ENCODE measurements at places on chromosomes 2 and 18.

DNA sequence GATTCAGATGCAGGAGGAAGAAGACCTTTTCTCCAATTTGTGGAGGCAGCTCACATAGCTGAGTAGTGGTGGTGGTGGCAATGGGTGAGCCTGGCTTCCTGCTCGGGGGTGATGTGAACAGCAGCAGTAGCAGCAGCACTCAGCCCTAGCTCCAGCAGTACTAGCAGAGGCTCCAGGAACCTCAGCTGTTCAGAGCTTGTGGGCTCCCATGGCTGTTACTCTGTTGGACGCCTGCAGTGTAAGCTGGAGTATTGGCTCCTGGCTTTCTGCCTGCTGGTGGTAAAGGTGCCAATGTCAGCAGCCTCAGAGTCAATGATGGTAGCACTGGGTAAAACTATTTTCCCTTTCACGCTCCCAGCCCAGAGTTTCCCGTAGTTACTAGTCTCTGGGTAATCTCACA is 3.1 kb upstream of the SEH1L start:
- no peak for DNase-seq

- DNase-seq: no peak
Observed at GRCh38 chr2:127149384-127149783, 42.4 kb upstream of the BIN1 start.

- no peak for DNase-seq
Observed at GRCh38 chr2:189442468-189442867, 1.2 kb downstream of the WDR75 start.

GRCh38 chr2:190210471-190210870 is 109.2 kb downstream of the HIBCH start:
- no peak for DNase-seq

- no peak for DNase-seq
Observed at GRCh38 chr2:210676067-210676466, 119.7 kb downstream of the CPS1 start.

DNA sequence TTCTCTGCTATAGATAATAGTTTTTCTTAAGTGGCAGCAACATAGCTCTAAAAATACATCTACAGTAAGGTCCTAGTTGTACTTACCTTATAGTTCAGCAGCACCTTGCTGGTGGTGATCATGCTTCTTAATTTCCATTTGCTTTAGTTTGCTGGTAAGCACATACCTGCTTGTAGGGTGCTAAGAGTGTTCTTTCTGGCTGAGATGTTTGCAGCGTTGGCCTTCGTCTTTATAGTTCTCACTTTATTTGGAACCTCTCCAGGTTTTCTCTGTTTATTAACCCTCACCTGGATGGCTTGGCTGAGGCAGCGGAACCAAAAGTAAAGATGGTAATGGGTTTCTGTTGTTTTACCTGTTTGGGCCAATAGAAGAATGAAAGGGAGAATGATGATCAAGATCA is 123.6 kb upstream of the EFEMP1 start:
- DNase-seq: no peak

DNA sequence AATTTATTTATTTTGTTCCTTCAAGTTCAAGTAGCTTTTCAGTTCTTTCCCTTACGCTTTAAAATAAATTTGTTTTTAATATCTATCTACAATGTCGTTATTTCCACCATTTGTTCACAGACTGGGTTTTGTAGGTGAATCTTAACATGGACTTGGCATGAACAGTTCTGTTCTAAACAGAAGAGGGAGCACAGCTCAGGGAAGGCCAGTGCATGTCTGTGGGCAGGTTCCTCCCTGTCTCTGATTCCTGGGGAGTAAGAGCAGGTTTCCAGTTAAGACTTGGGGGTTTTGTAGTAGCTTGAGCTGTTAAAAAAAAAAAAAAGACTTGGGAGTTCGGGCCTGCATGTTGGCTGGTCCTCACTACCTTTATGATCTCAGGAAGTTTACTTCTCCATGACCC is 11.1 kb downstream of the TTL start:
- no peak for DNase-seq

- DNase-seq: no peak
Observed at GRCh38 chr2:127525691-127526131, 578 bp downstream of the IWS1 start.

GRCh38 chr2:232890536-232890895 is 20.5 kb downstream of the SNORC start:
- no peak for DNase-seq

DNA sequence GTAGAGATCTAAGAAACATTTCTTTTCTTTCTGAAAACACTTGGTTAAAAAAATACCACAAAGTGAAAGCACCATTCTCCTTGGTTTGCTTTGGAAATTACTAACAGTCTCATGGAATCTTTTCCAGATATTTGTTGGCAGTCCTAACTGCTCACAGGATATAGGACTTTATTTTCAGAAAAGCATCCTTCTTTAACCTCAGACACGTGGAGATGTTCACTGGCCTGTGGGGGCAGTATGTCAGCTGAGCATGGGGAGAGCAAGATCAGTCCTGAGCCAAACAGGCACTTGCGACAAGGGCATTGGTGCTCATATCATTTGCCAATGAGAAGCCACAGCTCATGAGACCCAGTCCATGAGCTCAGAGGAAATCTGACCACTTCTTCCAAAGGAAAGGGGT is 371.9 kb downstream of the NBAS start:
- DNase-seq: no peak

DNA sequence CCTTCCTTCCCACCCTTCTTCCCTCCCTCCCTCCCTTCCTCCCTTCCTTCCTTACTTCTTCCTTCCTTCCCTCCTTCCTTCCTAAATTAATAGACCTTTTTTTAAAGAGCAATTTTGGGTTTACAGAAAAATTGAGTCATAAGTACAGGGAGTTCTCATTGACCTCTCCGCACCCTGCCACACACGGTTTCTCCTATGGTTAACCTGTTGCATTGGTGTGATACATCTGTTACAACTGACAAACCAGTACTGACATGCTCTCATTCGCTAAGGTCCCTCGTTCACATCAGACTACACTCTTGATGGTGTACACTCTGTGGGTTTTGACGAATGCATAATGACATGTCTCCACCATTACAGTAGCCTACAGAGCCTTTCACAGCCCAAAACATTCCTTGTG is 11.6 kb upstream of the SDC1 start:
- no peak for DNase-seq

DNA sequence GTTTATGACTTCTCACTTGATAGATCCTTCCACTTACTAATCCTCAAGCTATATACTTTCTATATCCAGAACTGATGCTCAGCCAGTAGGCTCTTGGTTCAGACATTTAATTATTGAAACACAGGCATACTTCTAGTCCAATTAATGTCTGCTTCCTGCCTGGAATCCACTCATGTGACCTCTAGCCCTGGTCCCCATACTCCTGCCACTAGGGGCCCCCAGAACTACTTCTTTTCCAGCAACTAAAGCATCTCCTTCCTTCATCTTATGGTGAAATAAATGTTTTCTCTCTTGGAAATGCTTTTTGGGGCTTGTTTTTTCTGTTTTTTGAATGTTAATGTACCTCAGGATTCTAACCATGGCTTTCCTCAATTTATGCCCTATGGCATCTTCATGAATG is 527.6 kb downstream of the SATB2 start:
- DNase-seq: no peak

GRCh38 chr2:62567669-62568068 is 61.7 kb upstream of the TMEM17 start:
- DNase-seq: no peak

DNA sequence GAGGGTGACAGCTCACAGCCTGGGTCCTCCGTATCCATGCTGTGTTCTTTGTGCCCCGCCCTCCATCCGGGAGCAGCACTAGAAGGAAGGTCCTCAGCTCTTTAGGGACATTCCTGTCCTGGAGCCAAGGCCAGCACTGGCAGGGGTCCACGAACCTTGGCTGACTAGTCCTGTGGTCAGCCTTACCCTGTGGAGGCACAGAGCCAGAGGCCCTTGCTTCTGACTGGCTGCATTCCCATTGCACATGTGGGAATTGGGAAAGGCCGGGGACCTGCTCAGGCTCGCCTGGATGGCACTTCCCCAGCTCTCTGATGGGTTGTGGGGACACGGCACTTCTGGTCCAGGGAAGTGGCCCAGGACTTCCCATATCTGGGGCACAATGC is 24.9 kb upstream of the RHOB start:
- DNase-seq: no peak

GRCh38 chr2:63755965-63756364 is 85.7 kb upstream of the UGP2 start:
- DNase-seq: no peak

- no peak for DNase-seq
Observed at GRCh38 chr2:237322564-237322963, 91.4 kb downstream of the COL6A3 start.

- DNase-seq: no peak
Observed at GRCh38 chr2:70304498-70304897, 2.6 kb upstream of the FAM136A start.

DNA sequence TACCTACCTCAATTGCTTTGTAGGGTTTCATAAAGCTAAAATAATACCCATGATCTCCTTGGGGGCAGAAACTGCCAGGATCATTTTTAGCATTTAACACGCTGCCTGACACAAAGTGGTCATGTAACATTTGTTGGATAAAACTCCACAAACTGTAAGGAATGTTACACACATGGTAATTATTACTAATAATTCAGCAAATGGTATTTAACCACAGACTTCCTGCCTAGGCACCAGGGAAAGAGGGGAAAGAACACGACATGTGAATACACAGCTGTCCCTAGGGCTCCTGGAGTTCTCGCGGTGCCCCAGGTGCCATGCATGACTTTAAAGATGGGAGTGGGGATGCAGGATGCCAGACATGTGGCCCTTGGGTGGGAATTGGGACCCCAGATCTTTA is 43.5 kb downstream of the ASAP2 start:
- DNase-seq: no peak

DNA sequence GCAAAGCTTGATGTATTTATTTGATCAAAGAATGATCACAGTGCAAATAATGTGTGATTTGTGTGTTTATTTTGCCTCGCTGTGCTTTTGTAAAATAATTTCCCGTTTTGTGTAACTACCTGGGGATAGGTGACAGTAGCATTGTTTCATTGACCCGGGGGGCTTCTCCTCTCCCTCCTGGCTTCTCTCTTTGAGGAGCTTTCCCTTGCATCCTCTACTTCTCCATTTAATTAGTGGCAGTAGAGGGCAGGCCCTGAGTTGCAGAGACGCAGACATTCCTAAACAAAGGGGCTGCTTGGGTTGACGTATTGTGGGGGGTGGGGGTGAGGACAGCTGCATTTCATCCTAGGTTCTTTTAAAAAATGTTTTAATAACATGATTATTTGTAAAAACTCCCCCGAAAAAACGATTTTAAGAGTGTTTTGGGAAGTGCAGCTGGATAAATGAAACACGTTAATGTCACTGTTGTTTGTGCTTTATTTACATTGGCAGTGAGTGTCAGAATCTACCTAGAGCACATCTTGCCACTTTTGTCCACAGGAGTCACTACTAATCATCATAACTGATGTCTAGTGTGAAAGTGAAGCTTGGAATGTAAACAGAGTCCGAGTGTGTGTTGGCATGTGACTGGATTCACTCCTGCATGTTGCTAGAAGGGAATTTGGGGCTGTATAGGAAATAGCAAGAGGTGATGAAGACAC is 2.2 kb downstream of the NEDD4L start:
- no peak for DNase-seq

GRCh38 chr2:224613543-224614286 is 28.6 kb upstream of the CUL3 start:
- no peak for DNase-seq

- DNase-seq: no peak
Observed at GRCh38 chr2:98492441-98492840, 47.8 kb downstream of the INPP4A start.

GRCh38 chr2:213627835-213628460 is 343.7 kb downstream of the SPAG16 start:
- no peak for DNase-seq

GRCh38 chr2:15874321-15874720 is 66.0 kb upstream of the MYCN start:
- no peak for DNase-seq

- DNase-seq: no peak
Observed at GRCh38 chr2:54726940-54727339, 3.5 kb downstream of the EML6 start.

DNA sequence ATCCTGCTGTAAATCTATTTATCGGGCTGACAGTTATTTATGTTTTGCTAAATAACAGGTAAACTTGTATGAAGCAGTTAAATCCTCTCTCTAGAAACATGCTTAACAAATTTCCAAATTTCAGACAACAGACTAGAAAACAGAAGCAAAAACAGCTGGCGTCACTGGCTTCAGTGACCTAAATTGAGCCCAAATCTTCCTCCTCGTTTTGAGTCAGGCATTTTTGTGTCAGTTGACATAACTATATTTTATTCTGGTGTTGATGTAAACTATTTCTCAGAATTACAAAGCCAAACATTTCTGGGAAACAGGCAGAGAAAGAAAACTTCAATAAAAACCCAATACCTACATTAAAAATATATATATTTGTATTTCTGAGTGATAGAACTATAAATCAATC is 21.7 kb downstream of the RBMS1 start:
- no peak for DNase-seq

DNA sequence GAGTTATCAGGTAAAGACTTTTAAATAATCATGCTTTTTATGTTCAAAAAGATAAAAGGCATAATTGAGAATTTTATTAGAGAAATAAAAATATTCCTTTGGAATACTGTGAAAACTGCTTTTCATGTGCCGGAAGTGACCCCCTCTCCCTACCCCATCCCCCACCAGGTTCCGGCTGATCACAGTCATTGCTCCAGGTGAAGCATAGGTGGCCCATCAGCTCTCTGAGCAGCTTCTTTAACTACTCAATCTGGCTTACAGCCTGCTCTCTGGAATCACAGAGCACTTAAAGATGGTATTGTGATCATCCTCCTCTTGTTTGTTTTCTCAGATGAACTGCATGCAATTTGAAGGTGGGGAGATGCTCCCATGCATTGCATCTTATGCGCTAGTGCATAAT is 257.7 kb downstream of the EN1 start:
- no peak for DNase-seq

GRCh38 chr2:189444322-189444721 is 3.0 kb downstream of the WDR75 start:
- no peak for DNase-seq

GRCh38 chr2:214019973-214020345 is 390.9 kb upstream of the VWC2L start:
- DNase-seq: no peak

- DNase-seq: no peak
Observed at GRCh38 chr2:242040681-242041080, 171.2 kb downstream of the RTP5 start.

DNA sequence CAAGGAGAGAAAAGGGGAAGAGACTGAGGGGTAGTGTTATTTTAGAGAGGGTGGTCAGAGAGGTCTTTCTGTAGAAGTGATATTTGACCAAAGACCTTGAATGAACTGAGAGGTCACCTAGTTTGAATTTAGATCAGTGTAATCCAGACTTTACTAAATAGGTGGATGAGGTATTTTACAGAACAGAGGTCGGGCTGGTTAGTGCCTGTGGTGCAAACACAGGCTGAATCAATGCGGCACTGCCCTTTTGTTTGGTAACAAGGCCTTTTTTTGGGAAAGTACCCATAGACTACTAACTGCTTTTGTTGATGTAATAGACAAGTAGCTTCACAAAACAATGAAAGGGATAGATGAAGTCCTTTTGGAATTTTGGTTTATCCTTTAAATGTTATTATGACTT is 15.9 kb downstream of the RAPGEF4 start:
- DNase-seq: no peak
